Muscle of arm (tissue), 14 donors: ENCODE measurements at places on chromosomes 7 and 10.
A peak's percentile ranks its signal among the peaks of the same experiment; 100 is the strongest.

GRCh38 chr10:88954458-88955083, 2.0 kb upstream of the ACTA2 start:
- DNase-seq: no peak

DNA sequence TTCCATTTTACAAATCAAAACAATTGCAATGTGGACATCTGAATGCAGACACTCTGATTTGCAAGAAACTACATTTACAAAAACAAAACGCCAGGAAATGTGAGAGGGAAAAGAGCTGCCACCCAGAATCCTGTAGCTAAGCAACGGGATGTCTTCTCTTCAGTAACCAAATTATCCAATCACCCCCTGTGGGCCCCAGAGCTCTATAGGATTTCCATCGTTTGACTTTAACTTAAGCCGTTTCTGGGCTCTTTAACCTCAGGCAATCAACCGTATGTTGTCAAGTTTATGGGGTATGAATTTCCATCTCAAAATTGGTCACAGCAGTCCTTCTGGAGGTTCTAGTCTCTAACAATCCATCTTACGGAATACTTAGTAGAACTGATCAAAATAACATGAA, 240.5 kb downstream of the ETV1 start:
- DNase-seq: no peak

DNA sequence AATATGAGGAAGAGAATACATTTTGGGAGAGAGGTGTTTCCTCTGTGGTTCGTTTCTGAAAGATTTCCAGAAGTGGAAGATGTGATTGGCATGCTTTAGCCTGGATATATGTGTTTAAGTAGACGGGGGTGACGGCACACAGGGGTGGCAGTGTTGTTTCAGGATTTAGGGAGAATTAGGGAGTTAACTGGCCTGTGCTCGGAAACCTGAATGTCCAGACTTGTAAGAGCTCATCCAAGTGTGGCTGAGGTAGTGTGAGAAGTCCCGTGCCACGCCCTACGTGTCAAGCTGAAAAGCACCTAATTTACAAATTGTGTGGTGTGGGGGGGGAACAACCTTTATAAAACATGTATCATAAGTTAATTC, 1.1 kb downstream of the RALA start:
- peak; percentile 50 for DNase-seq

DNA sequence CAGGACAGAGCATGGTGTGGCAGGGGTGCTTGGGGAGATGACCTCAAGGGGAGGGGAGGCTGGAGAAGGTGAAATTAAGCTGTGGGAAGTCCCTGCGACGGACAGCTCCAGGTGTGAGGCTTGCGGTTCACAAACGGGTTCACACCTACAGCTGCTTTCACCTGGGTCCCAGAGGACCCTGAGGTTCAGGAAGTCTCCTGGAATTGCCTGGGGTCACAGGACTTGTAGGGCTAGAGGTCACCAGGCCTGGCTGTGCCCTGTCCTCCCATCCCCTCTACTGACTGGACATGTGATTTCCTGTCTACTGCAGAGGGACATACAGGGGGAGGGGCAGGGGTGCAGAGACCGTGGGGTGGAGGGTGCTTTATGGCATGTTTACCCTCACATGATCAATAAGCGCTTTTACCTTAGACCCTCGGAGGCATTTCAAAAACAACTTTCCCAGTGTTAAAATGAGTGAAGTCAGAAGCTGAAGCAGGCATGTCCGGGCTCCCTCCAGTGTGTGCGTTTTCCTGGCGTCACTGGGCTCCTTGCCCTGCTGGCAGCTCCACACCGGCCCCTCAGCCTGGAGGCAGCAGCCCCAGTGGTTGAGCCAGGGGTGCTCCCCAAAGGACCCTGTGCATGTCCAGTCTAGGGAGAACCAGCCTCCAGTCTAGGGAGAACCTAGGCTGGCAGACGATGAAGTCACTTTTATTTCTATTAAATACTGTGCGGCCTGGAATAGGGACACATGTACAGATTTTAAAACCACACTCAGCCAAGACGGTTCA, 66.6 kb upstream of the IGFBP3 start:
- no peak for DNase-seq

DNA sequence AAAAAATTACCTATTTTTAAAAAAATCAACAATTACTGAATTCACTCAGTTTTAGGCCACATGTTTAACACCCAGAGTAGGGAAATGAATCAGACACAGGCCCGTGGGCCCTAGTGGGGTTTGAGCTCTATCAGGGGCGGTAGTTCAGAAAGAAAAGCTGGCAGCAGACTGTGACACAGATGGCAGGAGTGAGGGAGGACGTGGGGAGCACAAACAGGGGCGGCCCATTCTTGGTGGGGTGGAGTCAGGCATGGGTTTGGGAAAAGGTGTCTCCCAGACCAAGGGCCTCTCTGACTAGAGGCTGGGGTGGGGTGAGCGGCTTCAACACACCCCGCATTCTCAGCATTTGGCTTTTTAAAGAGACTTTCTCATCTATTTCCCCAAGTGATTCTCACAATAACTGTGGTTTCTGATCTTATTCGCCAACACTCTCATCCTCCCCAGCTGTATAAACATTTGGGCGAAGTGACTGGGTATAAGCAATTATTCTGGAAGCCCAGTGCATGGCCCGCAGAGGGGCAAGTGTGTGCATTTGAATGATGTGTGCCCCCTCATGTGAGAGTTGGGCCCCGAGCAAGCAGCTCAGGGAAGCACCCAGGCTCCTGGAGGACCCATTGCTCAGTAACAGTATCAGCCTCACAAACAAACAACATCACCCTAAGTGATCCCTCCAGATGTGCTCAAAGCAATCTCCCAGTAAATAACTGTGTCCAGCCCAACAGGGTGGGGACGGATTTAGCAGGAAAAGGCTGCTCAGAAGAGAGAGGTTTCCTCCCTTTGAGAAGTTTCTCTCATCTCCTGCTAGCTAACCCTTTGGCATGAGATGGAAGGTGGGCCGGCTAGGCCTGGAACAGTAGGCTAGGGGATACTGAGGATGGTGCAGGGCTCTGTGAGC, 437.6 kb upstream of the ZMIZ1 start:
- DNase-seq: peak; percentile 43

- peak; percentile 14 for DNase-seq
Measured at GRCh38 chr10:52027055-52027705, 286.9 kb upstream of the DKK1 start.

GRCh38 chr7:46156086-46156485, 235.0 kb upstream of the IGFBP3 start:
- peak; percentile 48 for DNase-seq

GRCh38 chr7:32285698-32286097, 204.5 kb downstream of the LSM5 start:
- no peak for DNase-seq

- DNase-seq: no peak
Measured at GRCh38 chr10:82464966-82465365, 590.0 kb downstream of the NRG3 start.

GRCh38 chr7:64515330-64515729, 47.5 kb downstream of the ZNF680 start:
- DNase-seq: no peak

- DNase-seq: no peak
Measured at GRCh38 chr10:26573674-26574073, 123.8 kb upstream of the PDSS1 start.

DNA sequence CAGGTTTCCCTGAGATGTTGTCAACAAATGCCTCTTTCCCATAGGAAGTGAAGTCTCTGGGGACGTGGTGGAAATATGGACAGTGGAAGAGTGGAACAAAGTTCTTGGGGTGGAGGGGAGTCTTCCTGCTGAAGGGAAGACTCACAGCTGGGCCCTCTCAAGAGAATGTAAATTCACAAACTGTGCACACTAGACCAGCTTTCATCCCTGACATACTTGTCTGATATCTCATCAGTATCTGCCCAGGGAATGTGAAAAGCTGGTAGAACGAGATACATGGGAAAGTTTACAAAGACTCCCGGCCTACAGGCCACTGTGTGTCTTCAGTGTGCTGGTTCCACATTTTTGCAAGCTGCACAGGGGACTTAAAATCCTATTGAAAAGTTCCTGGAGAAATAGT, 16.7 kb upstream of the CCDC3 start:
- DNase-seq: no peak

DNA sequence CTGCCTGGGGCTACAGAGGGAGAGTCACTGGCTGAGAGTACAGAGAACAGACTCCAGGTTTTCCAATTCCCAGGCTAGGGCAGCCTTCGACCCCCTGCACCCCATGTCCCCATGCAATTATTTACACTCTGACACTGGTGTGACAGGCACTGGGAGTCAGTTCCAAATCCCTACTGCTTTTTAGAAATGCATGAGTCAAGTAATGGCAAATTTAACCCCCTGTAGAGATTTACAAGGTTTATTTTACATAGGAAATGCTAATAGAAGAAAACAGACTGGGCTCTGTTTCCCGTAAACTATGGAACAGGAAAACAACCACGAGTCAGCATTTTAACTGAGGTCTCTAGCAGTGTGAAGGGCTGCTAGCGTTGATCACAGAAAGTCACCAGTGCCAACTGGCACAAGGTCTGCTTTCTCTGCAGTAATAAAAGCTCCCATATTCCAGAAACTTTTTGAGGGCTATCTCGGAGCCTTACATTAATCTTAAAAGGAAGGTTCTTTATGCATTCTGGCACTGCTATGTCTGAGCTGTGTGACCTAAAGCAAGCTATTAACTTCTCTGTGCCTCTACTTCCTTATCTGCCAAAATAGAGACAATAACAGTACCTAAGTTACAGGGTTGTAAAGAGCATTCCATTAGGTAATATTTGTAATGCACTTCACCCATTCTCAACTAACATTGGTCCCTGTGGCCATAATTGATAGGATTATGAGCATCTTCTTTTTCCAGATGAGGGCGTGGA, 28.2 kb downstream of the NOD1 start:
- DNase-seq: no peak

- DNase-seq: no peak
Measured at GRCh38 chr10:75477680-75478079, 46.3 kb downstream of the LRMDA start.

- no peak for DNase-seq
Measured at GRCh38 chr10:29482591-29483431, 152.0 kb downstream of the SVIL start.

DNA sequence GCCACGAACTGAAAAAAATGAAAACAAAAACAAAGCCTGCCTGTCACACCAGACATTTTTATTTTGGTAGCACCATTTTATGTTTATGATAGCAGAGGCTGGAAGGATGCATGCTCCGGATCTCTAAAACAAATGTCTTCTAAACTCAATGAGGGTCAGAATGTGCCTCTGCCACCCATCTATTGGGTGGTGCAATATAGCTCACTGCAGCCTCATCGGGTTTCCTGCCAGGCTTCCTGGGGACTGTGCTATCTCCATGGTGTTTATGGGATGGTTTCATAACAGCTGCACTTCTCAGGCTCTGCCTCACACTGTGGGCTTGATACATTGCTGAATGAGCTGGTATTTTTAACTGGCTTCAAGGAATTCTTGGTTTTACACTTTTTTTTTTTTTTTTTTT, 94.4 kb downstream of the ITIH5 start:
- no peak for DNase-seq

DNA sequence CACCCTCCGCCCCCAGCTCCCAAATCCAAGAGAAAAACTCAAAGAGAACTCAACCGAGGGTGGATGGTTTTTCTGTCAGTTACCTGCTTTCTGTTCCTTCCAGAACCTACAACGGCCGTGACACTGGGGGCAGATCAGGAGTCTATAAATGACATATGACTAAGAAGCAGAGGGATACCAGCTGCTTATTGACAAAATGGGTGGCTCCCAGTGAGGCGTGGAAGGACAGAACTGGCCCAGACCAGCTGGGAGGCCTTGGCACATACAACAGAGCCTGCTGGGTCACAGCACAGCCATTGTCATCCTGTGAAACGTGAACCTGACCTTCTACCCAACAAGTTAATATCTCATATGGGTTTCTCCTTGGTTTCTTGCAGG, 84.3 kb upstream of the ADRB1 start:
- DNase-seq: no peak

DNA sequence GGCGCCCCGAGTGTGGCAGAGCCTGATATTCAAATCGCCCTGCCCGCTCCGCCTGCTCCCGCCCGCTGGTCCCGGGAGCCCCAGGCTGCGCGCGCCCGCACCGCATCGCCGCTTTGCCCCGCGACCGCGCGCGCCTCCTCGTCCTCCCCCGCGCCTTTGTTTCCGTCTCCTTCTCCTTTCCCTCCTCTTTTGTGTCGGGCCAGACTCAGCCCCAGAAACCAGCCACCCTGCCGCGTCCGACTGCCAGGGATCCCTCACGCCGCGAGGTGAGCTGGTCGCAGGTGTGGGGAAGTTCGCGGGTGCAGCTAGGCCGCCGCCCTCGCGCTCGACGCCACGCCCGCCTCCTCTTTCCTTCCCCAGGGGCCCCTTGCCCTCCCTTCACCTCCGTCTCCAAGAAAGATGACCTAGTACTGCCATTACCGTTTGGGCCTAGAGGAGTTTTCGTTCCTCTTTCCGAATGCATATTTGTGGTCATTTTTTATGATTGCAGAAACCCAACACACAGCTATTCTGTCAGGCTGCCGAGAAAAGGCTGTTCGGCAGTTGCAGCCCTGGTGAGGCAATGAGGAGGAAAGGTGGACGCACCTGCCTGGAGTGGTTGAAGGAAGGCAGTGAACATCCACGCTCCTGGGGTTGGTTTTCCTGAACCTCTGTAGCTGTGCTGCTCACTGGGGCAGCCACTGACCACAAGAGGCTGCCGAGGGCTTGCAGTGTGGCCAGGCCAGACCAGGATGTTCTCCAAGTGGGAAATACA, 107.3 kb downstream of the SNX10 start:
- DNase-seq: peak; percentile 54

DNA sequence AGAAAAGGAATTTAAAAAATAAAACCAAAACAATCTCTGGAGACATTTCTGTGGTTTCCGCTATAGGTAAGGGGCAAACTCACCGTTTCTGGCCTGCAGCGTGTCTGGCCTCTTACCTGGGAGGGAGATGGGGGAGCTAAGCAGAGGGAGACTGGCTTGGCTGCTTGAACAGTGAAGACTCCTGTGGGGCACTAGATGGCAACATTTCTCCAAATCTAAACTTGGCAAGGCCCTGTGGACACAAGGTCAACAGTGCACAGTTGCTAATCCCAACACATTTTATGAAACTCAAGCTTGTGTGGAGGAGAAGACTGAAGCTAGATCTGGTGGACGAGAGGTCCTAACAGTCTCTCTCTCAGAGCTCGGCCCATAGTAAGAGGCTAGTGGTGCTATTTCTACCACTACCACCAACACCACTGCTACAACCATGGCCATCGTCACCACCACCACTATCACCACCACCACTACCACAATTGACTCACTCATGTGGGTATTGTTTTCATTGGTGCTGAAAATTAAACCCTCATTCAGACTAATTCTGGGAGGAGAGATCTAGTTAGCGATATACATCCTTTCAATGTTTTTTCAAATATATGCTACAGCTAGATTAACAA, 28.4 kb upstream of the CDHR3 start:
- DNase-seq: no peak

- DNase-seq: no peak
Measured at GRCh38 chr7:47804767-47805545, 143.3 kb downstream of the PKD1L1 start.

DNA sequence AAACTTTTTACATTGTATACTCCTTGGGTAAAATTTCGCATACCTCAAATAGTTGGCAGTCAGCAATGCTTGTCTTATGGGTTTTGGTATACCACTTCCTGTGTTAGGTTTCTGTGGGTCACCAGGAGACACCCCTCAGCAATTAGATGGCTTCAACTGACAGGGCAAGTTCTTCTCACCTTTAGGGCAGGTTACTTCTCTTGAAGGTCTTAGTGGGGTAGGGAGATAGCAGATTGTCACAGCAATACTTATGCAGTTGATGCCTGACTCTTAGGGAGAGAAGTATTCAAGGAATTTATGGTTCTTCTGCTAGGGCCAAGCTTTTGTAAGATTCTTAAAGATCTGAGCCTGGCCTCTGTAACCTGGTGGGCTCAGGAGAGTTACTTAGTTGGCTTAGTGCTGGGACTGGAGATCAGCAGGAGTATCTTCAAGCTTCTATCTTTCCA, 42.9 kb downstream of the MKLN1 start:
- no peak for DNase-seq
